B cell (primary cell): ENCODE measurements at places on chromosomes 4 and X. TPM values are rescaled to one million over a fixed set of nuclear protein-coding genes. Genes with fewer than 3 reads are reported as not detected.

Gene AFM
- not detected in 2 replicates for polyA plus RNA-seq

Gene CFAP47
- polyA plus RNA-seq, result not detected in 2 replicates

Gene SPANXA2
- polyA plus RNA-seq, result not detected in 2 replicates

Gene MAD2L1
- polyA plus RNA-seq, result 1.1 and 1.5 TPM in 2 replicates
